ENCODE measurements at places on chromosomes 13 and 19. TPM values are rescaled to one million over a fixed set of nuclear protein-coding genes. Genes with fewer than 3 reads are reported as not detected.

DNA sequence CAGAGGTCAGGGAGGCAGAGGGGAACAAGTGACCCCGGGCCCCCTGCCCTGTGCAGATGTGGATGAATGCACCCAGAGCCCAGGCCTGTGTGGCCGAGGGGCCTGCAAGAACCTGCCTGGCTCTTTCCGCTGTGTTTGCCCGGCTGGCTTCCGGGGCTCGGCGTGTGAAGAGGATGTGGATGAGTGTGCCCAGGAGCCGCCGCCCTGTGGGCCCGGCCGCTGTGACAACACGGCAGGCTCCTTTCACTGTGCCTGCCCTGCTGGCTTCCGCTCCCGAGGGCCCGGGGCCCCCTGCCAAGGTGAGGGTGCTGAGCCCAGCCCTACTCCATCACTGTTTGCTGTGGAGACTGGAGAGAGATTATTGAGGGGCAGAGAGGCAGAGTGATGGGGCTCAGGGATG lies 9.9 kb downstream of the LTBP4 start:
- DNase-seq = no peak
- no peak overlapping the region for H3K27ac ChIP-seq
- H3K4me1 ChIP-seq = peaks cover 37% of the 10 kb centered on the region
- H3K4me3 ChIP-seq = no peak overlapping the region
- H3K36me3 ChIP-seq = peaks cover 27% of the 10 kb centered on the region

DNA sequence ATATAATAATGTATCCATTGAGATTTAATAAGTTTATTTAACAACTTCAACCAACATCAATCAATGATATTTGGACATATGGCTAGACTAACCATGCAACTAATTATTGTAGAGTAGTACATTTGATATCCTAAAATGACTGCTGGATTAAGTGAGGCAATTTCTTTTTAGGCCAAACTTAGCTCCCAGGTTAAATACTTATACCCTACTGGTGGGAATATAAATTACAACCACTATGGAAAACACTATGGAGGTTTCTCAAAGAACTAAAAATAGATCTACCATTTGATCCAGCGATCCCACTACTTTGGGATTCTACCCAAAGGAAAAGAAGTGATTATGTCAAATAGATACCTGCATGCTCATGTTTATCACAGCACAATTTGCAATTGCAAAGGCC lies 345.8 kb downstream of the RBM26 start:
- H3K27me3 ChIP-seq = no peaks in the 10 kb centered on the region
- no peak overlapping the region for H3K27ac ChIP-seq
- H3K4me3 ChIP-seq = no peak overlapping the region

DNA sequence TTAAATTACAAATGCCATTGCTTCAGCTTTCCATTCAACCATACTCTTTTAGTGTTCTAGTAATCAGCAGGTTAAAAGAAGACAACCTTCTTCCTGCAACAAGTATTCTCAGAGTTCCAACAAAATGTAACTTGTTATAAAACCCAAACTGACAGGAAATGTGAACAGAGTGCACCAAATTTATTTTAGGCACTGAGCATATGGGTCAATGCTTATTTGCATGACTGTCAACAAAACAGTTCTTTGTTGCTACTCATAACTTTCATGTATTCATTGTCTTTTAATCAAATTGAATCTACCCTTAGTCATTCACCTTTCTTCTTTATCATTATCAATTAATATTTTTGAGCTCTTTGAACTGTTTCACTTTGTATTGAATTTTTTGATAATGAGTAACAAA lies 554.1 kb downstream of the DACH1 start:
- no peaks in the 10 kb centered on the region for H3K36me3 ChIP-seq
- H3K4me3 ChIP-seq = no peak overlapping the region
- H3K27me3 ChIP-seq = no peaks in the 10 kb centered on the region
- no peaks in the 10 kb centered on the region for H3K4me1 ChIP-seq

DNA sequence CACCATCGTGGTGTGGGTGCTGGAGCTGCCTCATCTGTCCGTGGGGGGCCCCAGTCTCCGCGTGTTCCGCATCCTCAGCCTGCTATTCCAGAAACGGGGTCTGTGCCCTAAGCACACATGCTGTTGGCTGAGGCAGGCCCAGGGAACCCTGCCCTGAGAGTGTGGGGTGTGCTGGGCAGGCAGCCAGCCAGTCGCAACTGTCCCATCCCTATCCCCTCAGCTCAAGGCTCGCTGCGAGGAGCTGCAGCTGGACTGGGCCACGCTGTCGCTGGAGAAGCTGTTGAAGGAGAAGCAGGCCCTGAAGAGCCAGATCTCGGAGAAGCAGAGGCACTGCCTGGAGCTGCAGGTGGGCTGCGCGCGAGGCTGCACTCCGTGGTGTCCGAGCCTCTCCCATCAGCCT lies 21.9 kb downstream of the PLEKHJ1 start:
- peaks cover 100% of the 10 kb centered on the region for H3K36me3 ChIP-seq
- H3K27me3 ChIP-seq = no peaks in the 10 kb centered on the region
- H3K4me3 ChIP-seq = no peak overlapping the region
- H3K27ac ChIP-seq = no peak overlapping the region
- H3K4me1 ChIP-seq = peaks cover under 1% of the 10 kb centered on the region

GRCh38 chr13:112879283-112879833 lies 89.7 kb upstream of the MCF2L start:
- peaks cover 4% of the 10 kb centered on the region for H3K4me1 ChIP-seq
- H3K4me3 ChIP-seq = no peak overlapping the region
- H3K27ac ChIP-seq = no peak overlapping the region
- DNase-seq = no peak

DNA sequence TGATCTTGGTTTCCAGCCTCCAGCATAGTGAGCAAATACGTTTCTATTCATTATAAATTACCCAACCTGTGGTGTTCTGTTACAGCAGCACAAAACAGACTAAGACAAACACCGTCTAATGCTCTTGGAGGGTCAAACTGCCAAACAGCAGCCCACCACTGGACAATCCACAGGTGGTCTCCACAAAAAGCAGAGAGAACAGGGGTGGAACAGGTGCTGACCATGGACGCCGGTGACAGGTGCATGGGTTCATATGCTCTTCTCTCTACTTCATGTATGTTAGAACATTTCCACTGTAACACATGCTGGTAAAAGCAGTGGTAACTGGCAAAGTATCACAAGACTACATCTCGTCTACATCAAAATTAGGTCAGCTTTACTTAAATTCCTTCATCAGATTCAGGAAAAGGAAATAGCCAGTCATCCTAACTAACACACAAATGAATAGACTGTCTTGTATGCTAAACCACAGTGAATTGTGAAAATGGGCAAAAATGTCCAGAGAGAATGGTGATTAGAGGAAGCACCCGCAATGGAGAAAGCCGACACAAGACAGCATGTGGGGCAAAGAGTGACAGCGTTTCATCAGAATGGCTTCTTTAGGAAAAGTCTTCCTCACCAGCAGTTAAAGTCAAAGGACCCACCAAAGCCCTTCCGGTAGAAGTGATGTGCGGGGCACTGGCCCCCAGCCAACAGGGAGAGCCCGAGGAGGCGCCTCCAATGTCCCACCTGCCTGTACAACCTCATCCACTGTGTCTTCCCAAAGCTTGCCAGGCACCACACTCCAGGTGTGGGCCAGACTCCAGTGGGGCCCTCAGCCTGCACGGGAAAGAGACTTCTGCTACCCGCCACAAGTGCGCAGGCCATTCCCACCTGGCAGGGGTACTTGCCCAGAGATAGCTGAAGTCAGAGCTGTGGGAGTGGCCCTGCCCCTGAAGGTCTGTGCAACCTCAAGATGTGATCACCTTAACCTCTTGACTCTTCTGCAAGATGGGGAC lies 6.5 kb downstream of the CARS2 start:
- peaks cover 10% of the 10 kb centered on the region for H3K4me1 ChIP-seq
- no peak overlapping the region for H3K4me3 ChIP-seq
- no peaks in the 10 kb centered on the region for H3K27me3 ChIP-seq
- H3K36me3 ChIP-seq = peaks cover 55% of the 10 kb centered on the region

FUT1 gene
- 2.9 TPM for polyA plus RNA-seq

DNA sequence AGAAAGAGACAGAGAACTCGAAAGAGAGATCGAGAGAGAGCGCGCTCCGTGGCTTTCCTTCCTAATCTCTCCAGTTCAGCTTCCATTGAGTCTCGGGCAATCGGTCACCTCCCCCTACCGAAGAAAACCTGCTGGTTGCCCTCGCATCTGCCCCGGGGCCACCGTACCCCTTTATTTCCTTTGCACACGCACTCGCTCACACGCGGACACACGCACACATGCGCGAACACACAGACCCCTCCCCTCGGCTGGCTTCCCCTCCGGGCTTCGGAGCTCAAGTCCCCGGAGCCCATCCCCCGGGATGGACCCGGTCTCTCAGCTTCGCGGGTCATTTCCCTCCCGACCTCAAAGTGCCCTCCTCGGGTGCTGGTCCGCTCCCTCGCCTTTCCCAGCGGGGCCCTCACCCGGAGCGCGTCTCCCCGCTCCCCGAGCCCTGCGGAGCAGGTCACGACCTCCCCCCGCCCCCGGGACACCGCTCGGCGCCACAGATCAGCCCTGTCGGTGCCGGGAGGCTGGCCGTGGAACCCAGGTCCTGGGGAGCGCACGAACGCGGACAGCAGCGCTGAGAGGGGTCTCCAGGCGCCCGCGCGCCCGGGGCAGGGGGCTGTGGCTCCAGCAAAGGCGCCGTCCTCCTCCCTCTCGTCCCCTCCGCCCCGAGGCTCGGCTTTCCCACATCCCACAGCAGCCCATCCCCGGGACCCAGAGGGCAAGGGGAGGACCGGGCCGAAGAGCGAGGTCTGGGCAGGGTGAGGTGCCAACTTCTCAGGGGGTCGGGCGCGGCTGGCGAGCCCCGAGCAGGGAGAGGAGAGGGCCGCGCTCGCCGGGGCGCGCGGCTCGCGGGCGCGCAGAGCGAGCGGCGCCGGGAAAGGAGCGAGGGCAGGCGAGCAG lies 1.8 kb downstream of the DACH1 start:
- H3K36me3 ChIP-seq = no peaks in the 10 kb centered on the region
- peaks cover 10% of the 10 kb centered on the region for H3K4me1 ChIP-seq
- H3K27ac ChIP-seq = peak overlapping the region; percentile 75
- peak overlapping the region; percentile 60 for H3K4me3 ChIP-seq
- peak; percentile 78 for DNase-seq

C2CD4C gene
- polyA plus RNA-seq = 32.6 TPM

GRCh38 chr19:44744871-44745332 lies 3.6 kb upstream of the BCL3 start:
- H3K36me3 ChIP-seq = no peaks in the 10 kb centered on the region
- H3K27ac ChIP-seq = no peak overlapping the region
- H3K4me3 ChIP-seq = no peak overlapping the region
- peaks cover 36% of the 10 kb centered on the region for H3K27me3 ChIP-seq
- H3K4me1 ChIP-seq = peaks cover 31% of the 10 kb centered on the region

DNA sequence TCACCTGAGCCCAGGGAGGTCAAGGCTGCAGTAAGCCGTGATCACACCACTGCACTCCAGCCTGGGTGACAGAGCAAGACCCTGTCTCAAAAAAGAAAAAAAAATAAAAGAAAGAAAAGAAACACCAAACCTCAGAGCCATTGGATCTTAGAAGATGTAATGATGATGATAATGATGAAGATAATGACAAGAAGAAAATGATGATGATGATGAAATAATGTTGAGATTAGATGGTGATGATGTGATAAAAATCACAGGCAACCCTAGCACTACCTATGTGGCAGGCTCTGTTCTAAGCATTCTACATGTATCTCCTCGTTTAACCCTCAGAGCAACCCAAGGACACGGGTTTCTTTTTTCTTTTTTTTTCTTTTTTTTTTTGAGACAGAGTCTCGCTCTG lies 20.1 kb upstream of the HNRNPUL1 start:
- no peaks in the 10 kb centered on the region for H3K27me3 ChIP-seq
- no peak overlapping the region for H3K27ac ChIP-seq
- no peak overlapping the region for H3K4me3 ChIP-seq
- peaks cover 36% of the 10 kb centered on the region for H3K36me3 ChIP-seq

DNA sequence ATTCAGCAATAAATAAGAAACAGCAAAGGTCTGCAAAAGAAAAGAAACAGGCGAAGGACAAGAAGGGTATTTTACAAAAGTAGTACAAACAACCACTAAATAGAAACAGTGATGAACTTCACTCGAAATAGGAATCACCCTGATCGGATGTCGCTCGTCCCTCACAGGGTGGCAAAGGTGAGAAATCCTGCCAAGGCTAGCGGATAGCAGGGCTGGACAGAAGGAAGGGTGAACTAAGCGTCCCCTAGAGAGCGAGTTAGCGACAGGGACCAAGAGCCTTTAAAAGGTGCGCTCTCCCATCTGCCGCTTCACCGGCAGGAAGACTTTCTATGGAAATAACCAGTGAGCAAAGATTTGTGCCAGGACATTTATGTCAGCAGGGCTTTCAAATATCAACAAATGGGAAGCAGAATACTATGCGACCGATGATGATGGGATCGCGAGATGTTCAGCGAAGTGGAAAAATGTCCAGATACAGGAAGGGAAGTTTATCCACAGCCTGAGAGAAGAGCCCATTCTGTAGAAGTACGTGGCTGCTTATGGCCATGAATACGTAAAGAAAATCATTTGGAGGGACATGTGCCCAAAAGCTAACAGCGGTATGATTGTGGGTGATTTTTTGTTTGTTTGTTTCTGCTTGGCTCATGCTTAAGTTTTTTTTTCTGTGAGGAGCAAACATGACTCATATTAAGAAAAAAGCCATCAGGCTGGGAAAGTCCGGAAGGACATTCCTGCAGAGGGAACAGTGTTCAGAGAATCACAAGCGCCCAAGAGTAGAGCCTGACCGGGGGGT lies 18.9 kb downstream of the ELAVL1 start:
- no peak overlapping the region for H3K27ac ChIP-seq
- H3K27me3 ChIP-seq = no peaks in the 10 kb centered on the region
- no peak for DNase-seq
- H3K36me3 ChIP-seq = peaks cover 92% of the 10 kb centered on the region
- peaks cover 8% of the 10 kb centered on the region for H3K4me1 ChIP-seq

GRCh38 chr13:44278166-44278565 lies 95.5 kb upstream of the SERP2 start:
- DNase-seq = no peak
- no peaks in the 10 kb centered on the region for H3K4me1 ChIP-seq
- no peak overlapping the region for H3K27ac ChIP-seq
- H3K4me3 ChIP-seq = no peak overlapping the region

MBD3L3 gene
- not detected for polyA plus RNA-seq

ZNF486 gene
- polyA plus RNA-seq = 5.8 TPM

GRCh38 chr19:8575467-8575997 lies 1.7 kb downstream of the MYO1F start:
- no peak for DNase-seq
- H3K27ac ChIP-seq = no peak overlapping the region
- H3K36me3 ChIP-seq = peaks cover 5% of the 10 kb centered on the region
- peaks cover 15% of the 10 kb centered on the region for H3K4me1 ChIP-seq
- H3K27me3 ChIP-seq = peaks cover 2% of the 10 kb centered on the region
- H3K4me3 ChIP-seq = no peak overlapping the region

ACP7 gene
- 0.35 TPM for polyA plus RNA-seq

DNA sequence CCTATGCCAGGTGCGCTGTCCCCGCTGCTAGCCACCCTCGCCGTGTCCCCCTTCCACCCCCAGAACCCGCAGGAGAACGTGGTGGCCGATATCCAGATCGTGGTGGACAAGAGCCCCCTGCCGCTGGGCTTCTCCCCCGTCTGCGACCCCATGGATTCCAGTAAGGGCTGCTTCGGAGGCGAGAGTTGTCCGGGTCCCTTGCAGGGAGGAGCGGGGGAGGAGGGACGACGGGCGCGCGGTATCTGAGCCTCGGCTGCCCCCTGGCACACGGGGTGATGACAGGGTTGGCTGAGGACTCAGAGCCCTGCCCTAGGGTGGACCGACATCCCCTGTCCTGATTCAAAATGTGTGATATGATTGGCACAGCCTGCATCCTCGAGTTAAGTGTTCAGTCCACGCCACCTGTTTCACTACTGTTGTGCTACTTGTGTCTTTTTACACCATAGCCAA lies 653 bp downstream of the MVB12A start:
- peaks cover 24% of the 10 kb centered on the region for H3K36me3 ChIP-seq
- peak overlapping the region; percentile 57 for H3K4me3 ChIP-seq
- no peak overlapping the region for H3K27ac ChIP-seq
- H3K4me1 ChIP-seq = peaks cover 22% of the 10 kb centered on the region
- DNase-seq = no peak
- no peaks in the 10 kb centered on the region for H3K27me3 ChIP-seq

KCNRG gene
- 1.9 TPM for polyA plus RNA-seq

FPR2 gene
- polyA plus RNA-seq = not detected

Measured in spinal cord (tissue), 10 donors.